ENCODE measurements at places on chromosomes 5 and 9.

- DNase-seq, result no peak
Measured at GRCh38 chr5:6178846-6179532, 199.4 kb downstream of the MED10 start.

DNA sequence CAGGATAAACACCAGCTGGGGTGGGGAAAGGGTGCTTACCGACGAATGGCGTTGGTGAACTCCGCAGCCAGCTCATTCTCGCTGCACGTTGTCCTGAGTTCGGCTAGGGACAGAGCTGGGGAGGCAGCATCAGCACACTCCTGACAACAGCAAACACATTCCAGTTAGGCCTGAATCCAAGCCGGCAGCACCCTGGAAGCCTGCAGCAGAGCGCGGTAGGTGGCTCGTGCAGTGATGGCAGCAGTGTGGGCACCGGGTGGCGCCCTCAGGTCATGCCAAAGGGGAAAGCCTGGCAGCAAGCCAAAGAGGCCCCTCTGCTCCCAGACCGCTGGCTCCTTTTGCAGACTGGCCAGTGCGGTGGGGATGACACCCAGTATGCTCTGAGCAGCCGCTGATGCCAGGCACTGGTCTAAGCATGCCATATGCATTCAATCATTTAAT is 66.9 kb downstream of the DCP2 start:
- no peak for DNase-seq

DNA sequence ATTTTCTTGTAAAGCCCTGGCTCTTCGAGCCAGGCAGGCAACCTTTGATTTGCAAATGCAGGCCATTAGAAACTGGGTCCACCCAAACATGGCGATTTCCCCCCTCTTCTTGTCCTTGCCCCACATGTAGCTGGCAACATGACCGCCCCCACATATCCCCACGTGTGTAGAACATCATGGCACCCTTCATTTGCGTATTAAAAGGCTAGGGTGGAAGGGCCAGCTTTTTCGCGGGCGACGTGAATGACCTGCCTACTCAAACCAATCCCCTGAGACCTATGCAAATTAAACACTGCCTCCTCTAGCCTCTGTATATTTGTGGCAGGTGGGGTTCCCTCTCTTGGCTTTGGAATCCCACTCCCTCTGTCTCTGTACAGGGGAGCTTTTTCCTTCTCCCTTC is 107.0 kb upstream of the CLINT1 start:
- no peak for DNase-seq

DNA sequence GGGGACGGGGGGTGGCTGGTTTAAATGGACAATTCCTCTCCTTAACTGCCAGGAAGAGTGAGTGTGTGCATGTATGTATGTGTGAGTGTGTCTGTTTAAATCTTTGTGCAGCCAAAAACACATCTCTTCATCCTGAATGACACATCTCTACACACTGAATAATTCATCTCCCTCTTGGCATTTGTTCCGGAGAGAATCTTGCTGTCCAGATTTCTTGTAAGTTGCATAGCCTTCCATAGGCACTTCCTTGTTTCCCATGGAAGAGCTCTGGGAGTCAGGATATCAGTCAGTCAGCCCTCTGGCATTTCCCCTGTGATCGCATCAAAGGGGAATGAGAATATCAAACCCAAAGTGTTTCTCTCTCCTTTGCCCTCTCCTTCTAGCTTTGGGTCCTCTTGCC is 74.7 kb downstream of the WWC1 start:
- DNase-seq, result no peak

DNA sequence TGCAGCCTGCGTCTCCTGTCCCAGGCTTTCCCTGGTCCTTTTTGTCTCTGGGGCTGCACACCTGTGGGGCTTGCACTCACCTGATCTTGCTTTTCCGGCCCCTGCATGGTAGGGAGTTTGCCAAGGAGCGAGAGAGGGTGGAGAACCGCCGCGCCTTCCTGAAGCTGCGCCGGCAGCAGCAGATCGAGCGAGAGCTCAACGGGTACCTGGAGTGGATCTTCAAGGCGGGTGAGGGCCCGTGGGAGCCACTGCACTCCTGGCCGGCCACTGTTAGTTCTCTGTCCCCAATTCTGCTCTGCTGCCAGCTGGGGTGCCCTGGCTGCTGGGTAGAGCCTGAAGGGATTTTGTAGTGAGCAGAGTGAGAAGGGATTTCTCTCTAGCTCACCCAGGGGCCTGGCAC is 78.0 kb downstream of the CACNA1B start:
- no peak for DNase-seq

GRCh38 chr5:57653636-57654290 is 171.2 kb upstream of the ACTBL2 start:
- DNase-seq, result no peak

GRCh38 chr9:105187781-105188180 is 56.7 kb upstream of the SLC44A1 start:
- DNase-seq, result no peak

- no peak for DNase-seq
Measured at GRCh38 chr9:88954066-88954465, 37.2 kb upstream of the S1PR3 start.

DNA sequence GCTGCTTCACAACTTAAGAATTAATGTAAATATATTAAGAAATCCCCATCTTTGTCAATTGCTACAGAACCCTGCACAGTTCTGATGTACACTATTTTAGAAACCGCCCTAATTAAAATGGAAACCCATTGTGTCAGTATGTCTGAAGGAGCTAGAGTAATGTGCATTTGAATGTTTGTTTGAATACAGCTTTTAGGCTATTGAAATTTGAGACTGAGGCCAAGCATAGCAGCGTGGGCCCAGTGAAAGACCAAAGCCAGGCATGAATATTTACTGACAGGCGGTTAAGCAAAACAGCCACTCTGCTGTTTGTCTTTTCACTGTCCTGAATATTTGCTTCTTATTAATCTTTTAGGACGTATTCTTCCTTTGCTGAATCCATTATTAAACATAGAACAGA is 252.3 kb downstream of the IZUMO3 start:
- DNase-seq, result no peak

DNA sequence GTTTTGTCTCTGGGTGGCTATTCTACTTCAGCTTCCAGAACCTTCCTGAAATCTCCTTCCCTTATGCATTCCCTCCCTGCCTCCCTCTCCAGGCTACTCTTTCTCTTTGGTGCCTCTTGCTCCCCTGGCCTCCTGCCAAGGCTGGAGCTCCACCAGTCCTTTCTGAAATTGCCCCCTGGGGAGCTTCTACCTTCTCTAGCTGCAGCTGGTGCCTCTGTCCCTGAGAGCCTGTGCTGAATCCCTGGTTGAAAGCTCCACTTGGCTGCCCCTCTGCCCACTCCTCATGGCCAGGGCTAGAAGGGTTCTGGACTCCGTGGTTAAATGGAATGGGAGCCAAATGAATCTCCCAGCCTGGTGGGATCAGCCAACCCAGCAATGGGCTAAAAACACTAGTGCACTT is 80.1 kb downstream of the COL15A1 start:
- no peak for DNase-seq
